ENCODE measurements at places on chromosomes 3 and 15.

- no peak for DNase-seq
Observed at GRCh38 chr15:67331676-67332075, 77.1 kb downstream of the IQCH start.

DNA sequence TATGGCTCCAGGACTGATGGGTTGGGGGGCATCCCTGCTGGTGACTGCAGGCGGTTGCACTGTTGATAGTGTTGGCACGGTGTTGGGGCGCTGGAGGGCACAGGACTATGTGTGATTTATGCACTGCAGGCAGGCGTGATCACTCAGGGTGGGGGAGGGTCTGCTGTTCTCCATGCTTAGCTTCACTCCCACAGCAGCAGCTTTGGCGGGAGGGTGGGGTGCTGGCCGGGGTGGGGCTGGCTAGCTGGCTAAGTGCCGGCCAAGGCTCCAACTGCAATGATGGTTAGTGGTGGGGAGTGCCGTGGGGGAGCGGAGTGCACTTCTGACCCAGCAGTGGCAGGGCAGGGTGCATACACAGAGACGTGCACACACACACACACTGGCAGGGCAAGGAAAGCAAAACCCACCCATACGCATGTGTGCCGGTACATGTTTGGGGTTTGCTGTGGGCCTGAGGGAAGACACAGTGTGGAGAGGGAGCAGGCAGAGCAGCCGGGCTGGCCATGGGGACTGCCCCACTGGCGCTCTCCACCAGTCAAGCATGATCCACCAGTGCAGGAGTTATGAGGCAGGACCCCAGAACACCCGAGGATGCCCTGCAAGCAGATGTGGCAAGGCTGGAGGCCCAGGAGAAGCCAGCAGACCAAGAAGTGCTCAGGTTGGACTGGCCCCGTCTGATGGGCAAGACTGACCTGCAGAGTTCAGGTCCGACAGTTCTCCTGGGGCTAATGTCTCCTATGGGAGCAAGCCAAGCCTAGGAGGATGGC, 16.5 kb upstream of the FGF7 start:
- DNase-seq: no peak

DNA sequence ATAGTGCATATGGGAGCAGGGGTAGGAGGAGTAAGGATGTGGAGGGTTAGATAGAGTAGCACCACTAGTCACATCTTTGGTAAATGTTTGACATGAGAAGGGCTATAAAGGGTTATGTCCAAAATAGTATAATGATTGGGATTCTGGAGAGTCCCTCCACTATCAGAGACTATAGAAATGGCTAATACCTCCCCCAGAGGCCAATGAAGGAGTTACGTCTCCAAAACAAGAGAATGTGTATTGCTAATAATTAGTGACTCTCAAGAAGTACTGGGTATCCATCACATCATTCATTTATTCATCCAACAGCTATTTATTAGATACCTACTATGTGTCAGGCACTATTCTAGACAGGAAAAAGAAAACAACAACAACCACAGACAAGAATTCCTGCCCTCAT, 203.7 kb upstream of the UMPS start:
- no peak for DNase-seq

- no peak for DNase-seq
Observed at GRCh38 chr3:69893274-69893673, 106.3 kb upstream of the SAMMSON start.

- DNase-seq: no peak
Observed at GRCh38 chr3:63912768-63913588, 795 bp upstream of the SCAANT1 start.

DNA sequence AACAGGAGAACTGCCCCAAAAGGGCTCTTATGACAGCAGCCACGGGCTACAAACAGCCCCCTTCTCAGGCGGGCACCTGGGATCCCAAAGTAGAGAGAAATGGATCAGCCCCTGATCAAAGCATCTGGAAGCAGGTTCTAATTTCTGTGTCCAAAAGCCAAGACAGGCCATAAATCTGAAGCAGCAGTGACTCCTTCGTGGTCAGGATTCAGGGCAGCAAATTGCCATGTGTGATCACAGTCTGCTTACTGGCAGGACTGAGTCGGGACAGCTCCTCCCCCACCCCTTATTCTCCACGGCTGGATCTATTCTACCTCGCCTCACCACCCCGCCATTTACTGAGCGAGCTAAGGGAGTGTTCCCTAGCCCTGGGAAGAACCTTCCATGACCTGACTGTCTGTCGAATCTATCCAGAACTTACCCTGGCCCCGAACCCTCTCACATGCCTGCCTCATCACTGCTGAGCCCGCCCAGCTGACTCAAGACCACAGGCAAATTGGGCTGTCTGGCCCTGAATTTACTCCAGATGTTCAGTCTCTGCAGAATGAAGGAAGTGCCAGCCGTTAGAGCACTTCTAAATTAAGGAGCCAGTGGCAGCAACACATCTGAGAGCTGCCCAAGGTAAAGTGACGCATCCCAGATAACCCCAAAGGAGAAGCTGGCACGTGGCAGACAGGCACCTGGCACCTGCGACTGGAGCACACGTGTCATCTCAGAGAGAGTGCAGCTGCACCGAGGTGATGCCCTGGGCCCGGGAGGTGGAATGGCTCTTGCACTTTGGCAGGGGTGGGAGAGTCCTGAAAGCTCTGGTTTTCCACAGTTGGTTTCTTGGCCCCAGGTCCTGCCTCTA, 1.3 kb downstream of the LRRC15 start:
- DNase-seq: no peak

- no peak for DNase-seq
Observed at GRCh38 chr3:136353461-136353860, 103.3 kb downstream of the PCCB start.

DNA sequence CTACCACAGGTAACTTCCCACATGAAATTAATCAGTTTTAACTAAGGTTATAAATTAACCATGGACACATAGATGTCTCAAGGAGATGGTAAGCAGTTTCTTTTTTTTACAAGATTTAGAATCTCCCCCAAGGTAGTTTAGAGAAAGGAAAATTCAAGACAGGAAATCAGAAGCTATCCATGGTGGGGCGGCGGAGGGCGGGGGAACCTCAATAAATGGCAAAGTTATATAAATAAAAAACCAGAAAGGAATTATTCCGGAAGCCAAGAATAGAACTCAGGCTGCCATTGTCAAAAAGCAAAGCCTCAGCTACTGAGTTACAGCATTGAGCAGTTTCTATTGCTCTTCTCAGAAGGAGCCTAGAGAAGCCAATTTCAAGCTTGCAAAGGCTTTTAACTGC, 172.1 kb upstream of the SMAD3 start:
- DNase-seq: no peak

GRCh38 chr15:68229386-68230156, at the start of gene CLN6:
Gene CLN6, minus strand, starts transcription at chr15:68229728. Its CDS starts 144 bp downstream, at chr15:68229584.
- DNase-seq: peak; percentile 22

DNA sequence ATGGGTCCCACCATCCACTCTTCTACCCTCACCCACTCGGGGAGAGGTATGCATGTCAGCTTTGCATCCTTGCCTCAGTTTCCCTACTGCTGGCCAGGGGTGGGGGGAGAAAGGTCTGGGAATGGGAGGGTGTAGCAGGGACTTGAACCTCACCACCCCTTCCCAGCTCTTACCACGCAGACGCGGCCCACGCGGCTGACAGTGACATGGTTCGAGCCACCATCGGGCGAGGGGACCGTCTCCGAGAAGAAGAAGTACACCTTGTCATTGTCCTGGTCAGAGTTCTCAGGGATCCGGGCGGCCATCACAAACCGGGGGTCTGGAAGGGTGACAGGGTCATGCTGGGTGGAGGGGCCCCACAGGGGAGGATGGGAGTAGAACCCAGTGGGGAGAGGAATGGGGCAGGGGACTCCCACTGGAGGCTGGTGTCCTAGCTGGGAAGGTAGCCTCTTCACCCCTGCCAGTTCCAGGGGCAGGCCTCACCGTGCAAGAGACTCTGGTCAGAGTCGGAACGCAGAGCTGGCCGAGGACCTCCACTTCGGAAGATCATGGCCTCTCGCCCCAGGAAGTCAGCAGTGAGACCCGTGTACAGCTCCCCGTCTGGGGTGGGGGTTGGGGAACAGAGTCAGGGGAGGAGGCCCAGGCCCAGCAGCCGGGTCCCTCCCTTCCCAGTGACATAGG, 3.7 kb downstream of the SEMA3G start:
- no peak for DNase-seq

GRCh38 chr15:99985878-99986277, 252.6 kb upstream of the LYSMD4 start:
- no peak for DNase-seq

GRCh38 chr3:42043099-42043813, 47.9 kb upstream of the TRAK1 start:
- DNase-seq: peak; percentile 30

DNA sequence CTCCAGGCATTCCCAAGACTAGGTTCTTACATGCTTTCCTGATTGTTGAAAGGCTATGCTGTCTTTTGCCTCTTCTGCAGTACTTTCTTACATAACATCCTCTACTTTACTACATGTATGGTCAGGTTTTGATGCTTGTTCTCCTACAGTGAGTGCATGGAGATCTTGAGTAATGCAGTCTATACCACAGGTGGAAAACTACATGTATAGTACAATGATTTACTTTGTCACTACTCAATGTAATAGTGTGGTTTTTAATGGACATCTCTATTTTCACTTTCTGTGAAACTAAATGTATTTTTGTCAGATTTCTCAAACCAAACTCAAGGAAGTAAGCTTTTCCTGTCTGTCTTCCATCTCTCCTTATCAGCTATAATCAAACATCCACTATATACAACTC, 657.0 kb downstream of the TUSC7 start:
- no peak for DNase-seq

GRCh38 chr15:63502843-63503738, 1.3 kb upstream of the USP3 start:
- DNase-seq: no peak

GRCh38 chr15:77865701-77866100, 211.8 kb downstream of the TBC1D2B start:
- no peak for DNase-seq

GRCh38 chr15:39131609-39132008, 449.3 kb upstream of the THBS1 start:
- DNase-seq: no peak

Data from NCI-H524 treated with DMSO at 0.1 percent for 48 hours (cell line).